NCI-H748 treated with DMSO at 0.1 percent for 48 hours (cell line): ENCODE measurements at places on chromosomes 3 and 15.

DNA sequence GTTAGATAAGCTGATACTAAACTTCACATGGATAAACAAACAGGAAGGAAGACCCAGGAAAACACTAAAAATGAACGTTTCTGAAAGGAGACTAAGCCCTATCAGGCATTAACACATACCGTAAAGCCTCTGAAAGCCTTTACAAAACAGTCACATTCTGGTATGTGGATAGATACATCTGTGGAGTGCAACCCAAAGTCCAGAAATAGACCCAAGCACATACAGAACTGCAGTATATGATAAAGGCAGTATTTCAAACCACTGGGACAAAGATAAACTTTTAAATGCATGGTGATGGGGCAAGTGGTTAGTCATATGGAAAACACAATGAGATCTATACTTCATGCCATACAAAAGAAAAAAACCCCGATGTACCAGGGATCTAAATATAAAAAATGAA is 26.0 kb downstream of the DCBLD2 start:
- no peak for DNase-seq

GRCh38 chr3:172520301-172520831 is 2.9 kb downstream of the TNFSF10 start:
- no peak for DNase-seq

GRCh38 chr3:133135306-133135705 is 97.1 kb downstream of the TMEM108 start:
- DNase-seq = peak; percentile 80

DNA sequence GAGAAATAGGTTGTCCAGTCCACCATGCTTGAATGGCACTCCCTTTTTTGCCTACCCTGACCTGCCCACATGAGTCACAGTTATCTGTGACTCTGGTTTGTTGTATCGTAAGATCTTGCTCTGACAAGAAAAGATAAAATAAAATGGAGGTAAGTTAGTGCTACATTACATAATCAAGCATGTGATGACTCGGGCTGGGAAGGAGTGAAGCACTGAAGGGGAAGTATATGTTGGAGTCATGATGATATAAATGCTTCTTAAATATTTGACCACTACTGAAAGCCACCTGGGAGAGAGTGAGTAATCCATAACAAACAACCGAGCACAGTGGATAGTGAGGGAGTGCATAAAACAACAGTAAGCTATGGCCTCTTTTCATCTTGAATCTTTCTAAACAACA is 124.4 kb downstream of the SHOX2 start:
- DNase-seq = no peak

- no peak for DNase-seq
Observed at GRCh38 chr15:93048759-93049161, 40.3 kb downstream of the RGMA start.

DNA sequence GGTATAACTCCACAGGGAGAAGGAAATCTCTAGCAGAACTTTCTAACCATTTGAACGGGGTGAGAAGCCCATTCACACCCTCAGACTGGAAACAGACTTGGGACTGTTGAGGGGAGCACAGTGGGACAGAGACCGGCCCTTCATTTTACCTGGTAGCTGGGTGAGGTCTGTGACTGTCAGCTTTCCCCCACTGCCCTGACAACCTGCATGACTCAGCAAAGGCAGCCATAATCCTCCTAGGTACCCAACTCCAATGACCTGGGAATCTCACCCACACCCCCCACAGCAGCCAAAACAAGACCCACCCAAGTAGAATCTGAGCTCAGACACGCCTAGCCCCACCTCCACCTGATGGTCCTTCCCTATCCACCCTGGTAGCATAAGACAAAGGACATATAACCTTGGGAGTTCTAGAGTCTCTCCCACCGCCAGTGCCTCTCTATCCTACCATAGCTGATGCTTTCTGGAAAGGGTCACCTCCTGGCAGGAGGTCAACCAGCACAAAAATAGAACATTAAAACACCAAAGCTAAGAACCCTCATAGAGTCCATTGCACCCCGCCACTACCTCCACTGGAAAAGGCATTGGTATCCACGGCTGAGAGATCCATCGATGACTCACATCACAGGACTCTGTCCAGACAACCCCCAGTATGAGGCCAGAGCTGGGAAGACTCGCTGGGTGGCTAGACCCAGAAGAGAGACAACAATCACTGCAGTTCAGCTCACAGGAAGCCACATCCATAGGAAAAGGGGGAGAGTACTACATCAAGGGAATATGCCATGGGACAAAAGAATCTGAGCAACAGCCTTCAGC is 28.0 kb downstream of the SENP7 start:
- DNase-seq = no peak

- DNase-seq = no peak
Observed at GRCh38 chr15:27086149-27086548, 115.2 kb downstream of the GABRG3 start.

DNA sequence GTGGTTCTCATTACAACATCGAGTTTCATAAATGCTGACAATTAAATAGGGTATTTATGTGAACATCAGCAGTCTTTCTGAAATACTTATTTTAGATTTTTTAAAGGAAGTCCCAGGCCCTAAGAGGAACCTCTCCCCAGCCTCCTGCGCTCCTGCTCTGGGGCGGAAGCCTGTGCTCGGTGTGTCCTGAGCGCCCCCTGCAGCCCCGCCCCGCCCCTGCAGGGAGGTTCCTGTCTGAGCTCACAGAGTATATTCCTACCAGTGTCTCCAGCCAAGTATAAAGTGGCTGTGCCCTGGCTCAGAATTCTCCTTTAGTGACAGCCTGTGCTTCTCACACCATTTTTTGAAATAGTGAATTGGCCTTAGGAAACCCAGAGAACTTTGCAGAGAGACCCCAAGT is 567.9 kb downstream of the GOLGA6L6 start:
- DNase-seq = no peak

GRCh38 chr3:13714251-13714916 is 165.5 kb downstream of the FBLN2 start:
- no peak for DNase-seq

DNA sequence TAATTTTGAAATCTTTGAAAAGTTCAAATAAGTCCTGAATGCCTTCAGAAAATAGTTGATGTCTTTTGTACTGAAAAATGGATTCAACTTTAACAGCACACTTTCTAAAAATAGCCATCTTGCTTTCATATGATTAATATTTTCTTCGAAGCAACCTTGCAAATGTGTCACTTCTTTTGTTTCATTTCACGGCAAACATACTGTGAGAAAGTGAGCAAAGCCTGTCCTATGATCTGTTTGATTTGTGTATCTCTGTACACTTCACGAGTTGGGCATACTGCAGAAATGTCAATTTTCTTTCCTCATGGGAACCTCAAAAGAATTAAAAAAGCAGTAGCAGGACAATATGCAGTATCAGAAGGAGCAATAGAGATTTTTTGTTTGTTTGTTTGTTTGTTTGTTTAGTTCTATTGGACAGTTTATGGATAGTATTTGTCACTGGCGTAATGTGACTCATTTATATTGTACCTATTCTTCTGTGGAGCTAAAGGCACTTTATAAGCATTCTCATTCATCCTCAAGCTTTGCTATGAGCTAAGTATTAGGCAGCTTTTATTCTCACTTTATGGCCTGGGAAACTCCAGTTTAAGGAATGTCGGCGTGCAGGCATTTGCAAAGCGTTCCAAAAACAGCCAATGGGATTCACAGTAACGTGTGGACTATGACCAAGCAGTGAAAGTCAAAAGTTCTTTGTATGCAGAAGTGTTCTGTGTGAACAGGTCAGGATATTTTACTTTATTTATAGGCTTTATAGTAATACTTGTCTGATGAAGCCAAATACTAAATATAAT is 572.0 kb downstream of the NAALADL2 start:
- DNase-seq = no peak

- DNase-seq = no peak
Observed at GRCh38 chr3:16587047-16587680, 18.1 kb downstream of the DAZL start.

DNA sequence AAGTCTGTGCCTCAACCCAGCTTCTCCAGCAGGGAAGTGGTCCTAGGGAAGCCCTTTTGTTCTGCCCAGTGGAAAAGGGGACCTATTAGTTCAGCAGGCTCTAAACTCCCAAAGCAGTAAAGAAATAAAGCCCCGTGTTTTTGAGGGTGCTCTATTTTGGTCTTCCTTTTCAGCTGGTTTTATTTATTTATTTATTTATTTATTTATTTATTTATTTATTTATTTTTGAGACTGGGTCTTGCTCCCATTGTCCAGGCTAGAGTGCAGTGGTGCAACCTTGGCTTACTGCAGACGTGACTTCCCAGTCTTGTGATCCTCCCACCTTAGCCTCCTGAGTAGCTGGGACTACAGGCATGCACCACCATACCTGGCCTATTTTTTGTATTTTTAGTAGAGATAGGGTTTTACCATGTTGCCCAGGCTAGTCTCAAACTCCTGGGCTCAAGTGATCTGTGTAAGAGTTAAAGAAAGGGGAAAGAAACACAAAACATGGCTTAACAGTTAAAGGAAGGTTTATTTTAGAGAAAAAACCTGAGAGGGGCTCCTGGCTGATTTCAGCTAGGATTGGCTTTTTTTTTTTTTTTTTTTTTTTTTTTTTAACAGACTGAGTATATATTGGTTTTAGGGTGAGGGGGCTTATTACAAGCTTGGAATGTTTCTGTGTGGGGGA is 154.6 kb downstream of the CLSTN2 start:
- no peak for DNase-seq

DNA sequence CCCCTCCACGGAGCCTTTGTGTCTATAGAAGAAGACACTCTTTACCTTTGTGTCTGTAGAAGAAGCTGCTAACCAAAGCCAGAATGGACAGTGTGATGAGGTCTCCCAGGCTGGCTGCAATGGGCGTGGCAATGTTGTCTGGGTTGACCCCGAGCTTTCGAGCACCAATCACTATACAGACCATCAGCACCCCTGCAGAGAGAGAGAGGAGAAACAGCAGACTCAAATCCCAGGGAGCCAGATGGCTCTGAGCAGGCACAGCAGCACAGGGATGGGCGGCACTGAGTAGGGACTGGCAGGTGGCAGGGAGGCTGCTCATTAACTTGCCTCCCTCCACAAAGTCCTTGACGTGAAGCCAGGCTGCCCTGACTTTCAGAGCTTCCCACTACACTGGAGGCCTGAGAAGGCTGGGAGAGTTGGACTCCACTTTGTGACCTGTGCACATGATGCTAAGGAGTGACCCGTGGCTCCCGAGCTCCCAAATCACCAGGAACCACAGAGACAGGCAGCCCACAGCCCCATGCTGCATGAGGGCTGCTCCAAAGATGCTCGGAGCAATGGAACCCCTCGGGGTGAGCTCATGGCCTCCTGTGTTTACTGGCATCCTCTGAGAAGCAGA is 53.9 kb downstream of the ROPN1B start:
- no peak for DNase-seq

DNA sequence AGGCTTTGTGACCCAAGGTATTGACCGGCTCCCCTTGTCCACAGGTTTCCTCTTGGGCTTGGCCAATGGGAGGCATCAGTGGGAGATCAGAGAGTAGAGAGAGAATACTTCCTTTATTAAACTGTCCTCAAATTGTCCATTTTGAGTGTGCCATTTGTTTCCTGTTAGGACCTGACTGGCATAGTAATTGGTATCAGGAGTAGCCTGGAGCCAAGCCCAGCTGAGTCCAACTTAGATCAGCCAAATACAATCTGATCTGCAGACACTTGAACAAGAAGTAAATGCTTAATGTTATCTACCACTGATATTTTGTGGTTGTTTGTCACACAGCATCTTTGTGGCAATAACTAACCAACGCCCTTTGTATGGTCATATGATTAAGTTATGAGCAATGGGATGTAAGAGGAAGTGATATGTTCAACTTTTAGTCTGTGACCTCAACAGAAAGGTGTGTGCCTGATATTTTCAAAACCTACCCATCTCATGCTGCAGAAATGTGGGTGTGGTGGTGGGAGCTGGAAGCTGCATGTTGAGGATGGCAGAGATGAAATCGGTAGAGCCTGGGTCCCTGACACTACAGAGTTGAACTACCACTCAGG is 13.3 kb downstream of the MYD88 start:
- DNase-seq = no peak

DNA sequence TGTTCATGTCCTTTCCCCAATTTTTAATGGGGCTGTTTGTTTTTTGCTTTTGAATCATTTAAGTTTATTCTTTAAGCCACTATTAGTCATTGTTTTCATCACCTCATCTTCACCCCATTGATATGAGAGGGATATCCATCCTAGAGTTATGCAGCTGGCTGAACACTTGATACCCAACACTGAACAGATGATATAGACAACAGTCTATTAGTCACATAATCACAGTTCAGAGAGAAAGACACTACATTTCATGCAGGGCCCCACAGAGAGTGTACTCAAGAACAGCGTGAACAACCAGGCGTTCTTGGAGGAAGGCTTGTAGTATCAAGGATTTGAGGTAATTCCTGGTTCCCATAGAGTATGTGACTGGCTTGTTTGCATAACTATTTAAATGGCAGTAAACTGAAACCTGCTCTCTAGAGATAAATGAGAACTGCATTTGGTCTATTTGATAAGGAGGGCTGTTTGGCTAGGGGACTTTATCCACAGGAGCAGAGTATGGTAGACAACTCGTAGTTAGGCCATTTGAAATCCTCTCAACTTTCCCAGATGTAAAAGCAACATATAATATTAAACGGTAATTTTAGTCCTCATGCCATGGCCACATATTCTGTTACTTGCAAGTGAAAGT is 618.7 kb downstream of the SI start:
- no peak for DNase-seq

- no peak for DNase-seq
Observed at GRCh38 chr3:48219543-48219942, 3.8 kb upstream of the CAMP start.

DNA sequence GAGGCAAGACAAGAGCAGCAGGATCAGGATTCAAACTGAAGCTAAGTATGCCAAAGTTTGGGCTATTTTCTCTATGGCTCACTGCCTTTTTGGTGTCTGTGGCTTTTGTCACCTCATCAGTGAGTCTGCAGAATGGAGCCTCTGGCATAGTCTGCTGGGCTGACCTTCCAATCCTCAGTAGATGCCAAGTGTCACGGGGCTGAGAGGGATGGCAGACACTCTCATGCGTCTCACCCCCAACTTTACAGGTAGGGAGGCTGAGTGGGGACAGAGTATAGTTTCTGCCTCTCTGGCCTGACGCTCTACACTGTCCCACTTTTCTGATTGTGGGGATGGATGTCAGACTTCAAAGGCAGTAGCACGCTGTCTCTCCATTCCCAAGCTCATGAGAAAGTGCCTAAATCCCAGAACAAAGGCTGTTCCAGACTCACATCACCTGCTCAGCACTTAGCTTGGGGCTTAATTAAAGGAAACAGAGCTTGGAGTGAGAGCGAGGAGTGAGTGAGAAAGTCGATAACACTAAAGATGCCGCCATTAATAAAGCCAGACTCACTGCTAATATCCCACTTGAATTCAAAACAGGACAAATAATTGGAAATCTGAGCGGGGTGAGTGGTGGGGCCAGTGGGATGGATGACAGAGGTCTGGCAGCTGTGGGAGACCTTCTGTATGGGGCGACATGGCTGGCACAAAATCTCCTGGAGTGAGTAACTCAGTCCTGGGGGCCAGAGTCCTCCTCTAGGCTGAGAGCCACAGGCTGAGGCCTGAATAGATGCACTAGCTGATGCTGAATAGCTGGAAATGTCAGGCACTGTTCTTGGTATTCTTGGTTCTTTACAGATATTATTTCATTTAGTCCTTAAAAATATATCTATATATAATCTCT is 78.4 kb upstream of the MRPS22 start:
- DNase-seq = no peak

- no peak for DNase-seq
Observed at GRCh38 chr15:47376190-47376589, 341.1 kb upstream of the SEMA6D start.
